ENCODE measurements at places on chromosomes 11 and 22.

DNA sequence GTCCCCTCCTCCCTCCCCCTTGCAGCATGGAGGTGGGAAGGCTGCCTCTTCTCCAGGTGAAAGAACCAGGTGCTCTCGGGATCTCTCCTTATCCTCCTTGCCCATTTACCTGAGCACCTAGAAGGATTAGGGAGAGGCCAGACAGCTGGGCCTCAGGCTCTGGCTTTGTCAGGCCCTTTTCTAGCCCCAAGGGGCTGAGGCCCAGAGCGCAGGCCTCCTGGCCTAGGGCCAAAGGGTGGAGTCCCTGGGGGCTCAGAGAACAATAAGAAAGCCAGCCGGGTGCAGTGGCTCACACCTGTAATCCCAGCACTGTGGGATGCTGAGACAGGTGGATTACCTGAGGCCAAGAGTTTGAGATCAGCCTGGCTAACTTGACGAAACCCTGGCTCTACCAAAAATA, 5.4 kb upstream of the TTLL1 start:
- DNase-seq = no peak

DNA sequence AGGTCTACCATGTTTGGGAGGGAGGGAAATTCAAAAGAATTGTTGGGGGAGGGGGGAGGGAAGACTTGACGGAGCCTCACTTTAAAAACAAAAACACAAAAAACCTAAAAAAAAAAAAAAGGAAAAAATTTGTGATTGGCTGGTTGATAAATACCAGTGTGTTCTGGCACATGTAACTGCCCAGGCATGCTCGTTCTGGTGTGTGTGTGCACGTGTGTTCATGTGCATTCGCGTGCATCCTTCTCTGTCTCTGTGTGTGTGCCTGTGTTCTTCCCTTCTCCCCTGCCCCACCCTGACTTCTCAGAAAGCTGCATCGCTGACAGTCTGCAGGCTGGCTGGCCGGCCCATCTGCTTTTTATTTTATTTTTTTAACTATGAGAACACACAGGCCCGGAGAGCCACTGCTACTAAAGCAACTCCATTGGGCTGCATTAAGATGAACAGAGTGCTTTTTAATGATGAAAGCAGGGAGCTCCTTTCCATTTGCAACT, 22.6 kb upstream of the ADSL start:
- DNase-seq = no peak

DNA sequence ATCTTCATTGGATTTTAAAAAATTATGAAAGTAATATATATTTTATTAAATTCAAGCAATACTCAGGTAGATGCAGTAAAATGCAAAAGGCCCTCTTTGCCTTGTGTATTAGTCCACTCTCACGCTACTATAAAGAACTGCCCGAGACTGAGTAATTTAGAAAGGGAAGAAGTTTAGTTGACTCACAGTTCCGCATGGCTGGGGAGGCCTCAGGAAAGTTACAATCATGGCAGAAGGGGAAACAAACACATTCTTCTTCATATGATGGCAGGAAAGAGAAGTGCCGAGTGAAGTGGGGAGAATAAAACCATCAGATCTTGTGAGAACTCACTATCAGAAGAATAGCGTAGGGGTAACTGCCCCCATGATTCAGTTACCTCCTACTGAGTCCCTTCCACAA, 130.8 kb downstream of the HIPK3 start:
- DNase-seq = no peak

- no peak for DNase-seq
Observed at GRCh38 chr11:4962816-4963215, 7.3 kb upstream of the OR51A2 start.

GRCh38 chr11:61331651-61332050, 1.3 kb downstream of the DDB1 start:
- no peak for DNase-seq

GRCh38 chr11:30326906-30327305, 4.0 kb downstream of the ARL14EP start:
- no peak for DNase-seq

DNA sequence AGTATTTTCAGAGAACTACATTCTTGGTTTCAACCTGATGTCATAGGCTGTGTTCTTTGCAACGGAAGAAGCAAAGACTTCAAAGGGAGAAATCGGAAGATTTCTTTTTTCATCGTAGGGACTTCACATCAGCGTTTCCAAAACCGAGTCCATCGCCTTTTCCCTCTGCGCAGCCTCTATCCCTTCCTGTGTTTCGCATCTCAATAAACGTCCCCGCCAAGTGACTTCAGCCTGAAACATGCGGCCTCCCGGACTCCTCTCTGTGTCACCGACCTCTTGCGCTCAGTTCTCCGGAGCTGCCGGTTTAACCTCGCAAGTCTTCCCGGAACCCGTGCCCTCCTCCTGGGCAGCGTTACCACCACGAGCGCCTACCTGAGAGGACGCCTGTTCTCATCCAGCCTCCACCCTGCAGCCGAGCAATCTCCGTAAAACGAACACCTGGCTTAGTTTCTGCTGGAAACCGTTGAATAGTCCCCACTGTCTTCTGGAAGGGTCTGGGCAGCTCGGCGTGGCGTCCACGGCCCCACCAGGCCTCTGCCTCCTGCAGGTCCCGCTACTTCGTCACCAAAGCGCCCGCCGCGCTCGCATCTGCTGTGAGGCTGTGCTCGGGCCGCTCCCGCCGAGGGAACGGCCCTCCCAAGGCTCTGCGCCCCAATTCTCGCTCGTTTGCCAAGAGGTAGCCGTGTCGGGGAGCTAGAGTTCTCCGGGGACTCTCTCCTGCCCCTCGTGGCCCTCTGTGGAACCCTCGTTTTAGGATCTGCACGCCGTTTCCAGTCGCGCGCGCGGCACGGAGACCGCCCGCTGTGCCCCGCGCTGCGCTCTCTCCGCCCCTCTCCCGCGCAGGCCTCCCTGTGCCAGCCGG, at the start of gene GLB1L3:
GLB1L3 (plus strand) TSS at position 846 of the 862 bp plus-strand sequence. CDS start 362 bp downstream, outside the sequence.
- peak; percentile 46 for DNase-seq

Measured in Right ventricle myocardium superior (tissue), 1 donor.